Fibroblast of lung (primary cell): ENCODE measurements at places on chromosomes 6 and 20. TPM values are rescaled to one million over a fixed set of nuclear protein-coding genes. Genes with fewer than 3 reads are reported as not detected.

DNA sequence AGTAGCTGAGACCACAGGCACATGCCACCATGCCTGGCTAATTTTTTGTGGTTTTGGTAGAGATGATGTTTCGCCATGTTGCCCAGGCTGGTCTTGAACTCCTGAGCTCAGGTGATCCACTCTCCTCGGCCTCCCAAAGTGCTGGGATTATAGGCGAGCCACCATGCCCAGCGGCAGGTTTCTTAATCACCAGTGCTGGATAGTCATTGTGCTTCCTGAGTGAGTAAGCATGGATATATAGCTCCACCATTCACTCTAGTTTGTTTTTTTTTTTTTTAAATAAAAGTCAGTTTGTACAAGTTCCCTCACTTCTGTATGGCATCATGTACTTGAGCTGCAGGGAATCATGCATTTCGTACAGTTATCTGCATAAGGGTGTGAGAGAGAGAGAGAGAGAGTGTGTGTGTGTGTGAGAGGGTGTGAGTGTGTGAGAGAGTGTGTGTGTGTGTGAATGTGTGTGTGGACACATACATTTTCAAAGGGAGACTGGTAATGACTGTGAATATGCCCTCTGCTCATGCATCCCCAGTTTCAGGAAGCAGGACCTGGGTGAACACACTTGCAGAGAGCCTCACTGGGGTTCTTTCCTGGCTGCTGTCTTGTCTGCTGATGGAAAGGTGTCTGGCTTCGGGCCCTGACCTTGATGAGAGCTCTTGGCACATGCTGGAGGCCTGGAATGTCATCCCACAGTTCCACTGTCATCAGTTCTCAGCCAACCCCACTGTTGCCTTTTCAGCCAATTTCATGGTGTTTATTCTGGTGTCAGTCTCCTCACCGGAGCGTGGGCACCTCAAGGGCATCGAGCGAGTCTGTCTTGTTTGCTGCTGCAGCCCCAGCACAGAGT, 65.0 kb upstream of the XRN2 start:
- no peaks in the 10 kb centered on the region for H3K27me3 ChIP-seq
- no peaks in the 10 kb centered on the region for H3K4me1 ChIP-seq
- no peak for DNase-seq

- H3K27ac ChIP-seq, result no peak overlapping the region
- no peak overlapping the region for H3K4me3 ChIP-seq
- no peaks in the 10 kb centered on the region for H3K36me3 ChIP-seq
- H3K4me1 ChIP-seq, result no peaks in the 10 kb centered on the region
- no peak for DNase-seq
Observed at GRCh38 chr20:20609522-20609921, 102.9 kb downstream of the RALGAPA2 start.

DNA sequence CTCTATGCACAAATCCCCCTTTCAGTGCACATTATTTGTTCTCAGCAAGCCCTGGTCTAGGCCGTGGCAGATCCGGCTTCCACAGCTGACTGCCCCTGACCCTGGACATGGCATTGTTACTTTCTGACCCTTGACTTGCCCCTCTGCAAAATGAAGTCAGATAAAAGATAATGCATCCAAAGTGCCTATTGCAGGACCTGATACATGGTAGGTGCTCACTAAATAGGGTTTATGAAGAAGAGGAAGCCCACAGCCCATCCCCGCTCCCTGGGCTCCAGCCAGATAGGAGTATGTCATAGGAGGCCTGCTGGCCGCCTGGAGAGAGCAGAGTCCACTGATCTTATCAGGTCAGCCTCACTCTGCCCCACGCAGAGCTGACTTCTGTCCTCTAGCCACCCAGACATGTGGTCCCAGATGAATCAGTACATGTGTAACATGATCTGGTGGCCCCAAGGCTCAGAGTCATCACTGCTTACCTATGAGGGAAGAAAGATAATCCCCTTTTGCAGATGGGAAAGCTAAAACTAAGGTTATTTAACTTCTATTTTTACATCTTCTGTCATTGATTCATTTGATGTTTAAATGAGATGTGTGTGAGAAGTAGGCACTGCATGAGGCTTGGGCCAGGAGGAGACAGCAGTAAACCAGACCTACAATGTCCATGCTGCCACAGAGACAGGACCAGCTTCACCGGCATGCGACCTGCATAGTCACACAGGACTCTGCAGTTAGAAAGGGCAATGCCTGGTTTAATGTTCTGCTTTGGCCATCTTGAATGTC, 20.4 kb downstream of the MAFB start:
- H3K4me1 ChIP-seq, result no peaks in the 10 kb centered on the region
- no peak overlapping the region for H3K4me3 ChIP-seq
- DNase-seq, result peak; percentile 16
- H3K36me3 ChIP-seq, result no peaks in the 10 kb centered on the region

Gene CST5
- total RNA-seq, result not detected in 2 replicates

DNA sequence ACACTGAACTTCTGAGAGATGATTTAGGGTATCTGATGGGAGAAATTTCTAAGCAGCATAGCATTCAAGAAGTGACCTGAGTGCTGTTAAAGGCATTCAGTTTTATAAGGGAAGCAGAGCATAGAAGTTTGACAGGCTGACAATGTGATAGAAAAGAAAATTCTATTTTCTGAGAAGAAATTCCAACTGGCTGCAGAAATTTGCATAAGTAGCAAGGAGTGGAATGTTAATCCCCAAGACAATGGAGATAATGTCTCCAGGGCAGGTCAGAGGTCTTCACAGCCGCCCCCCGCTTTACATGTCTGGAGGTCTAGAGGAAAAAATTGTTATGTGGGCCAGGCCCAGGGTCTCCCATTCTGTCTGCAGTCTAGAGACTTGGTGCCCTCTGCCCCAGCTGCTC, 1361.8 kb upstream of the EYS start:
- H3K4me1 ChIP-seq, result no peaks in the 10 kb centered on the region
- H3K27me3 ChIP-seq, result no peaks in the 10 kb centered on the region
- H3K27ac ChIP-seq, result no peak overlapping the region
- no peak for DNase-seq
- no peaks in the 10 kb centered on the region for H3K36me3 ChIP-seq

Gene MTO1
- 47.3 and 52.4 TPM in 2 replicates for total RNA-seq

Gene CALHM5
- total RNA-seq, result 4.1 and 4.4 TPM in 2 replicates

DNA sequence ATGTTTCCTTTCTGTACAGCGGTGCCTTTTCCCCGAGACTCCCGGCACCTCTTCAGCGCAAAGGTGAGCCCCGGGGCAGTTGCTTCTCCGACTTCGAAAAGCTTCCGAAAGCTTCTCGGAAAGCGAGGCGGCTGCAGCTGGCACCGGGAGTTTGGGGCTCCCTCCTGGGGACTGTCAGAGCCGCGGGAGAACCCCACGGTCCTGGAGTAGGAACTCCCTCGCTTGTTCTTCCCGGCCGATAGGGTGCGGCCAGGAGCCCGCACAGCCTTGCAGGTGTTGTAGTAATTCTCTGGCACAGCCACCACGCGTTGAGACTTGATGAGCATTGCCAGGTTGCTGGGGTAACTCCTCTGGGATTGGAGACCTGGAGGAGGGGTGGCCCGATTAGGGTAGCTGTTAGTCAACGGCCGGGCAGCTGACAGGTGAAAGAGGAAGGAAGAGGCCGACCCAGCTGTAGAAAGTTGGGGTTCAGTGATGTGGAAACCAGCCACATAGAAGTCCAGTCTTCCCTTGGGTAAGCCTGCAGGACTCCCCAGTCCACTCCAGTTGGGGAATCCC, 721 bp downstream of the KDM1B start:
- H3K27me3 ChIP-seq, result no peaks in the 10 kb centered on the region
- H3K4me3 ChIP-seq, result peak overlapping the region; percentile 91
- H3K27ac ChIP-seq, result peak overlapping the region; percentile 73
- no peaks in the 10 kb centered on the region for H3K36me3 ChIP-seq
- peaks cover 7% of the 10 kb centered on the region for H3K4me1 ChIP-seq

DNA sequence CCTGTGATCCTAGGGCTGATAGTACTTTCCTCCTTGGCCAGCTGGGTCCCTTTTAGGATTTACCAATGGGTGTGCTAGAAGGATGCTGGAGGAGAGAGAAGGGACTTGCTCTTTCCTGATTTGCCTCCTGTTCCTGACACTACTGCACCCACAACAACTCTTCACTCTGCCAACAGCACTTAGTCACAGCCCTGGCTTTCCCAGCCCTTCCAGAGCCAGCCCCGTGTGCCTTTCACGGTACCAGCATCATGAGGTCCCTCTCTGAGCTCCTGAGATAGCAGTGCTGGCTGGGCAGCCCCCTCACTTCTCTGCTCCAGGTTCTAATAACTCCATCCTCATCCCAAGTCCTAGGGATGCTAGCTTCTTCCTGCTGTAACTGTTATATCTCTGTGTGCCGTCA, 80.9 kb downstream of the DNAH8 start:
- no peaks in the 10 kb centered on the region for H3K4me1 ChIP-seq
- H3K27ac ChIP-seq, result no peak overlapping the region
- no peak for DNase-seq

DNA sequence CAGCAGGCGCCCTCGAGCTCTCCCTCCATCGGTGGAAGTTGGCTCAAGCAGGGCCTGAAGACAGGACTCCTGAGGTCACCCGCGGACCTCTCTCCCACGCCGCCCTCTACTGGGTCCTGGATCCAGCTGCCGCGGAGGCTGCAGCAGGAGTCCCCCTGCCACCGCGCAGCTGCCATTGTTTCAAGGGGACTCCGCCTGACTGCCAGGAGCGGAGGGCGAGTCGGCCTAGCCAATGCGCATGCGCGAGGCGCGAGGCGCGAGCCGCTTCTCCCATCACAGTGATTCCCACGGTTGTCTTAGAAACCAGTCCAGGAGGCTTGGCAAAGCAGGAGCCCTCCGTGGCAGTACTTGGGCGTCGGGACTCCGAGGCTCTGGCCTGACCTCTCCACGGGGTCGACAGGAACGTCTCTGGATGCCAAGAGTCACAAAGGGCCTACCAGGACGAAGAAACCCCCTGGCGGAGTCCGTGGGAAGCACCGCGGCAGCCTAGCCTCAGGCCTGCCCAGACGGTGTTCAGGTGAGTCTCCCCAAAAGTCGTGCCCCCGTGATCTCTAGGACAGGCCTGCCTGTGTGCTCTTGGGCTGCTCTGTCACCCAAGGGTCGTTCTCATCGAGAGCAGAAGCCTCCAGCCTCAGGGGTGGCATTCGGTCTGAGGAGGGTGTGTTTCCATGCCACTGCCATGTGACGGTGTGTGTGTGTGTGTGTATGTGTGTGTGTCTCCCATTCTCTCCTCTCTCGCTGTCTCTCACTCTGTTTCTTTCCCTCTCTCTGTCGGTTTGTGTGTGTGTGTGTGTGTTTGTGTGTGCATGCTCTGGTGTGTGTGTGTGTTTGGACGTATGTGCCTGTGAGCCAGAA, 290.6 kb upstream of the ZNF337 start:
- peak; percentile 6 for DNase-seq
- no peaks in the 10 kb centered on the region for H3K4me1 ChIP-seq
- no peak overlapping the region for H3K27ac ChIP-seq
- no peaks in the 10 kb centered on the region for H3K36me3 ChIP-seq

Gene SPATS1
- under 0.01 TPM in 1 of 2 replicates, not detected in the other for total RNA-seq

DNA sequence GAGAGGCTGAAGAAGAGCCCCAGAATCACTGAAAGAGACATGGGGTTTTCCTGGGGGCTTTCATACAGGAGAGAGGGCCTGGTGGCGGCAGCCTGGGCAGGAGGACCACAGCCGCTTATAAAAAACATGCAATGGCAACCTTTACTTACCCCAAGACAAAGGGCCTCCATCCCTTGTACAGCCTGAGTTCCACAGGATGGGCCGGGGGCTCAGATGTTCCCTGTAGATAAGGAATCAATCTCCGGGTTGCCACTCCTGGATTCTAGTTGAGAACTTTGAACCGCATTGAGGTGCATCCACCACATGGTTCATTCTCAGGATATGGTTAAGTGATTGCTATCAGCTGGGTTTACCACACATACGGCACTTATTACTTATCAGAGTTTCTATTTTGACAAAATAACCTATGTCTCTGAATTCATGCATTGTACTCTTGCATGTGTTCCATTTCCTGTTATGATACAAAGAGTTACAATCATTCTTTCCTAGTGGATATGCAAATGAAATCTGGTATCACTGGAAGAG, 677.6 kb downstream of the KIF16B start:
- H3K27me3 ChIP-seq, result no peaks in the 10 kb centered on the region
- no peak overlapping the region for H3K27ac ChIP-seq
- H3K4me1 ChIP-seq, result no peaks in the 10 kb centered on the region
- no peaks in the 10 kb centered on the region for H3K36me3 ChIP-seq
- H3K4me3 ChIP-seq, result no peak overlapping the region
- DNase-seq, result no peak

DNA sequence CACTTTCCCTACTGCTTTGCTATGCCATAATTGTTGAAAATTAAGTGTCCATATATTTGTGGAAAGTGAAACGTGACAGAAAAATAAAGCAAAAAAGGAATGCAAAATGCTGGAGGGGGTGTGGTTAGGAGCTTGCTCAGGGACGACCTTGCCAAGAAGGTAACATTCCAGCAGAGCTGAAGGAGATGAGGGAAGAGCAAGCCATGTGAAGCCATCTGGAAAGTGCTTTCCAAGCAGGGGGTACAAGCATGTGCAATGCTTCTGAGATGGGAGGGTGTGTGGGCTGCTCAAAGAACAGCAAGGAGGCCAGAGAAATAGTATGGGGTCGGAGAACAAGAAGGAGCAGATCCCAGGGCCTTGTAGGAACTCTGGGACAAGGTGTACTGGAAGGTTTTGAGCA, 161.7 kb downstream of the ISM1 start:
- no peaks in the 10 kb centered on the region for H3K4me1 ChIP-seq
- H3K27ac ChIP-seq, result no peak overlapping the region
- DNase-seq, result no peak
- H3K27me3 ChIP-seq, result no peaks in the 10 kb centered on the region

Gene PNLDC1
- total RNA-seq, result not detected in 2 replicates

DNA sequence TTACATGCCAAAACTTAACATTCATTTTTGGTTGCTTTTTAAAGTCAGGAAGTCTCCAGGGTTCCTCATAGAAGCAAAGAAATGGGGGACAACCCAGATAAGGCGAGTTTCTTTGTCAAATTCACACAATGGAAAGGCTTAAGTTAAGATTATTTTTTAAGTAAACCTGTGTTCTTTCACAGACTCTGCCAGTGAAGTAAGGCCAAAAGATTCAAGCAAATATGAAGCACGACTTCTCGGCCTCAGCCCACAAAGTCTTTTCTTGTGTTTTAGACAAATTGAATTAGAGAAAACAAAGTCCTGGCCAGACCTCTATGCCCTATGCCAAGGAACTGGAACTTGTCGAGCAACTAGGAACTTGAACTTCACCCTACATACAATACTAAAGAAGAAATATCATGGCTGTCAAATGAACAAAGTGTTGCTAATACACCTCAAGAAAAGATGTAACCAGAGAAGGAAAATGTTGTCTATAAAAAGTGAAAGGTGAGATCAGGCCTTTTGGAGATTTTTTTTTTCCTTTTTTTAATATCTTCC, 540.0 kb upstream of the JARID2 start:
- no peak for DNase-seq
- H3K36me3 ChIP-seq, result no peaks in the 10 kb centered on the region
- H3K4me3 ChIP-seq, result no peak overlapping the region
- H3K27ac ChIP-seq, result peak overlapping the region; percentile 87
- H3K27me3 ChIP-seq, result no peaks in the 10 kb centered on the region
